Melanocyte of skin (primary cell): ENCODE measurements at places on chromosomes 2 and 18. TPM values are rescaled to one million over a fixed set of nuclear protein-coding genes. Genes with fewer than 3 reads are reported as not detected.

SRD5A2 gene
- under 0.01 TPM in 1 of 2 replicates, not detected in the other for total RNA-seq

CACNB4 gene
- total RNA-seq, result 0.67 and 0.77 TPM in 2 replicates

RTN4 gene
- 127 and 128 TPM in 2 replicates for total RNA-seq

AMER3 gene
- total RNA-seq, result not detected in 2 replicates
